ENCODE measurements at places on chromosomes 6 and 20. TPM values are rescaled to one million over a fixed set of nuclear protein-coding genes. Genes with fewer than 3 reads are reported as not detected.

- DNase-seq: no peak
These were observed 13.5 kb upstream of the MYB start for GRCh38 chr6:135167617-135168016.

DNA sequence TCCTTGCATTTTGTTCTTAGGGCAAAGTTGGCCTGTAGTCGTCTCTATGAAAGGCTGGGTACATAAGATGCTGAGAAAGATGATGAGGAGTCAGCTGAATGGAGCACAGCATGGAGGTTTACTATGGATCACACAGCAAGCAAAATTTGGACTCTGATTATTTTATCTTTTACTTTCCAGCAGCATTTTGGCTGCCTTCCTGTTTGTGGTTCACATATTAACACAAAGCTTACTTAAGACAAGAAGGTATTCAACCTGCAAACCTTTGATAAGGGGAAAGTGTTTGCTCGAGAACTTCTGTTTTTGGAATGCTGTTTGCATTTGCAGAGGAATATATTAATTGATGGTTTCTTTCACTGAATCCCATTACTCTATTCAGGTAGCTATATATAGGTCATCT lies 103.1 kb upstream of the ENPP5 start:
- DNase-seq: no peak

The AKIRIN2 gene
- total RNA-seq: 30.4 TPM

The PDE7B gene
- 1.4 TPM for total RNA-seq

- no peak for DNase-seq
These were observed 40.5 kb downstream of the BTBD9 start for GRCh38 chr6:38599261-38599660.

The LY86 gene
- total RNA-seq: 2.3 TPM

GRCh38 chr6:4372866-4373265 lies 237.5 kb upstream of the ECI2 start:
- no peak for DNase-seq

GRCh38 chr6:93417421-93418013 lies 1.8 kb downstream of the EPHA7 start:
- peak; percentile 2 for DNase-seq

DNA sequence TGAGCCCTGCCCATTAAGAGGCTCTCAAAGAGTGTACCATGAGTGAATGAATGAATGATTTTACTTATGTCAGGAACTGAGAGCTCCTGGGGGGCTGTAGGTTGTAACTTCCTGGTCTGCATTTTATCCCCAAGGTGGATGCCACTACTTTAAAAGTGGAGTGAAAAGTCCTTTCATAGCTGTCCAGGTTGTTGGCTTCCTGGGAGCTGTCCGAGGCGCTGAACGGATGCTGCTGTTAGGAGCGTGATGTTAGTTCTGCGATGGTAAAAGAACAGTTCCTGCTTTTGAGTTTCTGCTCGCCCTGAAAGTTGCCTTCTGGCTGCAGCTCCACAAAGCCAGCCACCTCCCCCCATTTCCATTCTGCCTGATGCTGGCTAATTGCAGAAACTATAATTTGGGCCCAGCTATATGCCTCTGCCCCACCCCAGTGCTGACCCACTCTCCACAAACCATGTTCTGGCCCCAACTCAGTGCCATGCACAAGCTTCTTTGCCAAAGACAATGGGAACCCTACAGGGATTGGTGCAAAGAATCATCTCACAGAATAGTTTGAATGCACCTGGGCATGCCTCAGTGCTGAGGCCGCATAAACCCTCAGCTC lies 330.9 kb upstream of the CDH4 start:
- no peak for DNase-seq

GRCh38 chr6:38973178-38974057 lies 75.2 kb upstream of the GLP1R start:
- no peak for DNase-seq

DNA sequence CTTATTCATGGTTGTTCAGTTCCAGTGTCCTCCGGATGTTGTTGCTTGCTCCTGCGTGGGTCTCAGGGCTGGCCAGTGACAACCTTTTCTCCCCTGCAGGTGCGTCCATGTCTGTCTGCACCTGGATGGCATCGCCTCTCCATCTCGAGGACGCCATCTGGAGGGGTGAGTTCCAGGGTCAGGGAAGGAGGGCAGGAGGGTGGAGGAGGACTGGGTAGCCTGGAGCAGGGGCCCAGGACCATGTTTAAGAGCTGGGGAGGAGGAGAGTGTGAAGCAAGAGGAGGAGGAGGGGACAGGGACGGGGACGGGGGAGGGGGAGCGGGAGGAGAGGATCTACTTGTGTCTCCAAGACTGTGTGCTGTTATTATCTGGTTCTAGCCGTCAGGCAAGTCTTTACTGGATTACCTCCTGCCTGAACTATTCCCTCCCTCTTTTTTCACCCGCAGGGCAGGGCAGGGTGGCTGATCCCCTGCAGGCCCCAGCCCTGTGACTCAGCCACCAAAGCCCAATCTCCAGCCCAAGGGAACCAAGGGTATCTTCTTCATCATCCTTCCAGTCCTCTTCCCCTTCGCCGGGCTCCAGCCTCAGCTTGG lies 32.2 kb upstream of the TULP1 start:
- no peak for DNase-seq

GRCh38 chr6:31749301-31750036 lies 9.7 kb downstream of the MSH5 start:
- DNase-seq: no peak

The LY6G6F gene
- not detected for total RNA-seq

The ADGRB3 gene
- total RNA-seq: 1.2 TPM

- DNase-seq: no peak
These were observed 94.5 kb downstream of the BACH2 start for GRCh38 chr6:90202156-90202555.

GRCh38 chr6:15218401-15218800 lies 27.5 kb upstream of the JARID2 start:
- no peak for DNase-seq

The LGSN gene
- total RNA-seq: 0.06 TPM

DNA sequence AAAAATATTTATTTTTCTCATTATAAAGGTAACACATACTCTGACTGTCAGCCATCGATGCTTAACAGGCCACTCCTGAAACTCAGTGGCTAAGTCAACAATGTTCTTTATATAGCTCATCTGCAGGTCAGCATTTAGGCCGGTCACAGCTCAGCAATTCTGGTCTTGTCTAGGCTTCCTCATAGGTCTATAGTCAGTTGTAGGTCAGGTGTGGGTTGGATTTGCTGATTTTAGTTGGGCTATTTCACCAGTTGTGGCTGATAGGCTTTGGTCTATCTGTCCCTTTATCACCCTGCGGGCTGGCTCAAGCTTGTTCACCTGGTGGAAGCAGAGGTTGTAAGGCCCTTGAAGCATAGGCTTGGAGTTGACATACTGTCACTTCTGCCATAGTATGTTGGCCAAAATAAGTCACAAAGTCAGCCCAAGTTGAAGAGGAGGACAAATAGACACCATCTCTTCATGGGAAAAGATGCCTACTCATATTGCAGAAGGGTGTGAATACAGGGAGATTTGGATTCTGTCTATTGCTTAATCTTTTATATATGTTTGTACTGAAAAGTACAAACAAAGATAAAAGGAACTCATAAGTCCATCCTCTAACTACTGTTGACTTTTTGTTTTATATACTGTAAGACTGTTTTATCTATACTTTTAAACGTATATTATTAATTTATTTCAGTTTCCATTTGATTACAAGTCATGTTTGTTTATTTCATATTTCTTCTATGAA lies 75.0 kb downstream of the BCKDHB start:
- DNase-seq: no peak

The ASCC3 gene
- total RNA-seq: 37.2 TPM

DNA sequence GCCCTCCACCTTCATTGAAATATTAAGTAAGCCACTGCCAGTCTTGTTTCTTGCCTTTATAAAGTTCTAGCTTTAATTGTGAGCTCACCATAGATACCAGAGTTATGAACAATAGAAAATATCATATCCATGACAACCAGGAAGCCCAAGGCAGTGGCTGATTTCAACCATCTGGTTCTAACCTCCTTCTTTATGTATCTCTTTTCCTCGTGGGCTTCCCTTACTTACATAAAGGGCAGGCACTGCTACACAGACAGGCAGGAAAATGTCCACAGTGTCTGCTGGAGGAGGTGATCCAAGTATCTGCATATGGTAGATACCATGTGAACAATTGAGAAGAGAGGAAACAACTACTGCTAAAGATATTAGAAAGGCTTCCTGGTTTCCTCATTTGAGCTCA lies 65.2 kb upstream of the PRND start:
- DNase-seq: no peak
